ENCODE measurements at places on chromosomes 5 and 9.

DNA sequence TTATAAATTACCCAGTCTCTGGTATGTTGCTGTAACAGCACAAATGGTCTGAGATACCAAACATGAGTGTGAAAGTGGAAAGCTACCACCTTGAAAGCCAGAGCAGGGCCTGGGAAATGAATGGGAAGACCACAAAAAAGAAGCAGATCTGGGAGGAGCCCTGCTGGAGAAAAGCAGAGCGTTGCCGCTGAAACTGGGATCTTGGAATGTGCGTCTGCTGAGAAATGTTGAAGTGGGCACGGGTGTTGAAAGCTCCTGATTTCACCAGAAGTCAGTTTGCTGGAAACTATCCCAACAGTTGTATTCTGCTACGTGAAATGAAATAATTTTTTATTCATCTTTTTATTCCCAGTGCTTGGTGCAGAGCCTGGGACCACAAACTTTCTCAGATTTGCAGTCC lies 40.0 kb downstream of the NUDT12 start:
- no peak for DNase-seq

DNA sequence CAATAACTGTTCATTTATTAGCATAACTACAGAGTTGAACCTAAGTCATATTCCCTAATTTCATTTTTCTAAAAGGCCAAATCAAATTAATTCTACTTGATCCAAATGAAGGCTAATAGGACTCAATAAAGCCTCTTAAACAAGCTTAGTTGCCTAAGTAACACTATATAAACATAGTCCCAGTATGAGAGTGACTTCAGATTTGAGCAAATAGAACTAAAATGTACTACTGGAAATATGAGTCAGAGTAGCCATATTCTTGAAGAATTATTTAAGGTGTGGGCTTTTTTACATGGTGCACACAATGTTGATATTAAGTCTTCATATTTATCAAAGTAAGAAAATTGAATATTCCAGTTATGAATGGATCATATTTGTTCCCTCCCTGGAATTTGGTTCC lies 872.3 kb downstream of the MAT2B start:
- DNase-seq: no peak

DNA sequence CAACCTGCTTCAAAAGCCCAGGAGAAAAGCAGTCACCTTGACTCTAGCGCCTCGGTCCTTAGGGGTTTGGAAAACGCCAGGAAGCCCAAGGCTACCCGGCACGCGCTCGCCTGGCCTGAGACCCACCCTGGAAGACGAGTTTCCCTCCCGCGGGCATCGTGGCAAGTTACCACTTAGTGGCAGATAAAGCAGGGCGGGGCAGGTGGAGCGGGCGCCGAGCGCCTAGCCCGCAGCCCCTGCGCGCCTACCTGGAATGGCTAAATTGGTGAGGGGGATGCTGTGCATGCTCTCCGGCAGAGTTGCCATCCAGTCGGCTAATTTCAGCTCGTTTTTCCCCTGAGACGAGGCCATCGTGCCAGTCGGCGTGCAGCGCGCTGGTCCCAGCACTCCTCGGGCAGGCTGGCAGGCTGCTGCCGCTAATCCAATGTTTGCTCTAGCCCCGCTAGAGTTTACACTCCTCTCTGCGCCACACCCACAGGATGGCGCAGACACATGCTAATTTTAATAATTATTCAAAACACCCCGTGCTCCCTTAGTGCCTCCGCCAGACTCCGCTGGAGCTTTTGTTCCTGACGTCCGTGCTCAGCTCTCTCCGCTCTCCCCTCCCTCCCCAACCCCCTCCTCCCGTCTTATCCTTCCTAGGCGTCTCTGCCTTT lies at the start of gene PLCXD3:
TSS of gene PLCXD3 (minus strand) at position 426 of the 656 bp plus-strand sequence. CDS start at position 351, 75 bp downstream.
- DNase-seq: peak; percentile 19

DNA sequence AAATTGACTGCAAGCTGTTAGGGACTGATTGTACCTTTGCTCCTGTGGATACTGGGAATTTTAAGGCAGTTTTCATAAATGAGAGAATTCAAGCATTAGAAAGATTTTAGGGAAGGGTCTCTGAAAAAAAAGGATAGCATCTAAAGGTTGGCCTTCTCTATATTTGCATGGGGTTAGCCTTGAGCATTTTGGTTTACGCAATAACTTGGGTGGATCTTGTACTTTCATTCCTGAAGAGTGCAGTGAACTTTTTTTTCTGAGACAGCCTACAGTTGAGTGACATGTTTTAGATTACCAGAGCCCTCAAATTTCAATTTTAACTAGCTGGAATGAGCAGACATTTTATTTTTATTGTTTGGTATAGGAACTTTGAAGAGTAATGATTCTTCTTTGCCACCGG lies 91.6 kb upstream of the NR3C1 start:
- DNase-seq: no peak

Data from NCI-H1092 treated with DMSO at 0.1 percent for 48 hours (cell line).